ENCODE measurements at places on chromosomes 11 and 22.
A peak's percentile ranks its signal among the peaks of the same experiment; 100 is the strongest.

DNA sequence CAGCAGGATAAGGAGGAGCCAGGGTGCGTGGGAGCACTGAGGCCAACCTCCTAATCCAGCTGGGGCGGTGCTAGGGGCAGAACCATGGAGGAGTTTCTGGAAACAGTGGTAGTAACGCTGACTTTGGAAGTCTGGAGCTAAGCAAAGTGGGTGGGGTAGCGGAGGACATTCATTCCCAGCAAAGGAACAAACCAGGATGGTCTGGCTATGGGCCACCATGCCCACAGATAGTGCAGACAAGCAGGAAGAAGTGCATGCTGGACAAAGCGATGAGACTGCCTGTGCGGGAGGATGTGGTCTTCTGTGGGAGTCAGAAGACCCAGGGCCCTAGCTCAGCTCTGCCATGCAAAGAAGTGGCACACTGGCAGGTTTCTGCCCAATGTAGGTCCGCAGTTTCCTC lies 71.6 kb upstream of the CSNK2A3 start:
- DNase-seq: no peak

DNA sequence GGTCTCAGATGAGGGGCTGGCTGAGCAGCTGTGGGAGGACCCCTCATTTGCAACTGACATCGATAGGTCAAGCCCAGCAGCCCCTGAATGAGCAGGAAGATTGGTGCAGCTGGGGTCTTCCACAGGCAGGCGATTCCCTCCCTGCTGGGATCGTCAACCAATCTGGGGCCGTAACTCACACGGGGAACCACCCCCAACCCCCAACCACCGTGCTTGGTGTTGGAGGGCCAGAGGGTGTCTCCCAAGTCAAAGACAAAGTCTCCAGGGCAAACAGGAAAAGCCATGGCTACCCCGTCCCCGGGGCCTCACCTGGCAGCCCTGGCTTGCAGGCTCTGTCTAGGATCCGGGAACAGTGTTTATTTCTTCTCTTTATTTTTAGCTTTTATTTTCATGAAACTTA lies 26.9 kb upstream of the SCUBE1 start:
- no peak for DNase-seq

- DNase-seq: no peak
Observed at GRCh38 chr11:116738975-116739374, 33.8 kb downstream of the BUD13 start.

DNA sequence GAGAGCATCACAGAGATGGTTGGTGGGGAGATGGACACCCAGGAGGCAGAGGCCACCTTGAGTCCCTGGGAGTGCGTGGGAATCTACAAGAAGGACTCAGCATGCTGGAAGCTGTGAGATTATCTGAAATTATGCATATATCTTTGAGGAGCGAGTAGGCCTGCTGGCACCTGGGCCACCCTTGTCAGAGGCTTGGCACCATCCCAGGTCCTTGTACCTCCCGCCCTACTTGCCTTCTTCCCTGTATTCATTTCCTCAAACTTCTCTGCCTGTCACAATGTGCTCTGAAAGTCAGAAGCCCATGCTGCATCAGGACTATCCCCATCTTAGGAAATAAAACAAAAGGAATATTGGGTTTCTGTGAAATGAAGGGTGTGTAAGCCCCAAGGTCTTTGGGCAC lies 133.0 kb upstream of the CSNK2A3 start:
- DNase-seq: no peak

GRCh38 chr11:66694056-66694410 lies 16.3 kb upstream of the RBM4B start:
- DNase-seq: no peak

DNA sequence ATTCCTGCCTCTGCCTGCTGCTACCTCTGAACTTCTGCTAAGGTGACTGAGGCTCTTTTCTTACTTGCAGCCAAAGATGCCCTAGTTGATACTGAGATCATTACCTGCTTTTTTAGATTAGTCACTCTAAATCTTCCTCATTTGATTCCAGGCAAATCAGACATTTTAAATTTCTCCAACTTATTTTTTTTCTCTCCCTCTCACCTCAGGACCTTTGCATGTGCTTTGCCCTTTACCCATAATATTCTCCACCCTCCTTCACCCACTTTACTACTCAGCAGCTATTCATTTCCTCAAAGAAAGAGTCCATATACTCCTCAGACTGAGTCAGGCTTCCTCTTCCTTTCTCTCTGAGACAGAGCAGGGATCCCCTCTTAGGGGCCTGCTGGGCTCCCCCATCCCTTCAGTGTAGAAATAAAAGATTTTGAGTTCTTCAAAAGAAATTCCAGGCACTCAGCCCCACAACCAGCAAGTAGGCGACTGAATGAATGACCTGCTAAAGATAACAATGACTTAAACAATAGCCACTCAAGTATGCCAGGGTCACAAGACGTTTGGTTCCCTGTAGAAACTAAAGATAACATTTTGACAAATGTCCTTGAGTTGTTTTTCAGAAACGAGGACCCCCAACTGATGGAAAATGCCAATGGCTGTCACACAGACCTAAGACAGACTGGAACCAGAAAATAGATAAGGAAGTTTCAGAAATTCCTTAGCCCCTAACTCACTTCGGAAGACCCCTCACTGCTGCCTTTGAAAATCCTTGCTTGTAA lies 104.2 kb downstream of the MTNR1B start:
- peak; percentile 42 for DNase-seq

GRCh38 chr22:49973018-49973961 lies 12.7 kb downstream of the PIM3 start:
- peak; percentile 6 for DNase-seq

GRCh38 chr22:35418088-35418487 lies 18.1 kb downstream of the MCM5 start:
- DNase-seq: no peak

DNA sequence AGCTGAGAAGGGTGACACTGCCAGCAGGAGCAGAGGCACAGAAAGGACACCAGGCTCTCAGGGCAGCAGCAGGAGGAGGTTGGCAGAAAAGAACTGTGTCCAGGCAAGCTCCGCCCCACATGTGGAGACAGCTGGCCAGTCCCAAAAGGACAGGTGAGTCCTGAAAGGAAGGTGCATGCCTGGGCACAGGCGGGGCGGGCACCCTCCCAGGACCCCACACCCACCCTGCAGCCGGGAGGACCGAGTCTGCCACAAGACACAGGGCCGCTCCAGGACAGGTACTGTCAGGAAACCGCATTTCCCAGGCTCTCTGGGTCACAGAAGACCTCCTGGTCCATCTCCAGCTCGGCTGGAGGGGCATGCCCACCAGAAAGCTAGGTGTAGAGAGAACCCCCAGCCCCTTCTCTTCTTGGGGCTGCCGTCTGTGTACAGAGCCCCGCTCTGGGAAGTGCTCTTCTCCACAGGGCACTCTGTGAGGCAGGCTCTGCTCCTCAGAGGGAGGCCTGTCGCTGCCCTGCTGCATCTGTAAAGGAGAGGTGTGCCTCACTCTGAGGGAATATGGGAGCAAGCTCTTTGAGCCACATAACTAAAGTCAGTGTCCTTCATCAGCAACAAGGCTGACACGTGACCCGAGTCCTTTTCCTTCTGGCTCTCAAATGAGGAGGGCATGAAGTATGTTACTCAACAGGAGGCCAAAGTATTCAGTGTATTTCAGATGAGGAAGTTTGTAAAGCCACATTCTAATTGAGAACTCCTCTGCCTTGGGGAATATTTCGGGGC lies 50.5 kb downstream of the CLTCL1 start:
- DNase-seq: no peak

DNA sequence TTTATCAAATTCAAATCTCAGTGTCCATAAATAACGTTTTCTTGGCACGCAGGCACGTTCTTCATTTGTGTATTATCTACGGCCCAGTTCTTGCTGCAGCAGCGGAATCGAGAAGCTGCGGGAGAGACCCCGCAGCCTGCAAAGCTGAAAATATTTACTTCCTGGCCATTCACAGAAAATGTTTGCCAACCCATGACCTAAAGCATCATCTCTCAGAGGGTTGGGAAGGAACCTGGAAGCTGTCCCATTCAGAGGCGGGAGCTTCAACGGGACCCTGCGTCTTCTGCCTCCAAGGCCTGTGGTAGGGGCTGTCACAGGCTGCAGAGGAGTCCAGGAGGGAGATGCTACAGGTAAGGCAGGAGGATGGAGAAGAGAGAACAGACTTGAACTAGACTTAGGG lies 319.2 kb downstream of the MN1 start:
- DNase-seq: no peak

DNA sequence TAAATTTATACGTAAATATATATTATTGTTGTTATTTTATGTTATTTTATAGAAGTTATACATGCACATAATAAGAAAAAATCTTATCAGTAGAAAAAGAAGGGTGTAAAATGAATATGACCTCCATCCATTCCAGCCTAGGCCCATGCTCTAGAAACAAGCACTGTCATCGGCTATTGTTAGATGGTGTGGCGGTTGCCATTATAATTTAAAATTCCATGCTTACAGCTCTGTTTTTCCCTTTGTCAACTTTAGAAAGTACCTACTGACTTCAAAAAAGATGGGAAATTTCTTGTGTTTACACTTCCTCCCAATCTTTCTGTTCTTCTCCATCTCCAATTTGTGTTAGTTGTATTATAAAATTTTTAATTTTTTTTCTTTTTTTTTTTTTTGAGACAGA lies 61.9 kb upstream of the RDX start:
- no peak for DNase-seq

DNA sequence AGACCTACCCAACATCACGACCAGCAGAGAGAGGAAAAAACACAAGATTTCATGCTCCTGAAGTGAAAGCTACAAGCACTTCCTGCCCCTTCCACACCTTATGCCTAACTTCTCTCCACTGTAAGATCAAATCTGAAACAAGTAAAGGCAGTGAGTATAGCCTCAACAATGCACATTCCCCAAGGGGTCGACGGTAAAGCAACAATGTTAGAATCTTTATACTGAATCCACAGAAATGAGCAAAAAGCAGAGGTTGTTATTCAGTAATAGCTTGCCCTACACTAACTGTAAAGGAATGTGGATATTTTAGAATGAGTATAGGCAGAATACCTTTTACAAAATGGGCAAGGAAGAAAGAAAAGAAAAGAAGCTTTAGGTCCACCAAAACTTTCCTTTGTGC lies 15.6 kb downstream of the ARFGAP3 start:
- no peak for DNase-seq

DNA sequence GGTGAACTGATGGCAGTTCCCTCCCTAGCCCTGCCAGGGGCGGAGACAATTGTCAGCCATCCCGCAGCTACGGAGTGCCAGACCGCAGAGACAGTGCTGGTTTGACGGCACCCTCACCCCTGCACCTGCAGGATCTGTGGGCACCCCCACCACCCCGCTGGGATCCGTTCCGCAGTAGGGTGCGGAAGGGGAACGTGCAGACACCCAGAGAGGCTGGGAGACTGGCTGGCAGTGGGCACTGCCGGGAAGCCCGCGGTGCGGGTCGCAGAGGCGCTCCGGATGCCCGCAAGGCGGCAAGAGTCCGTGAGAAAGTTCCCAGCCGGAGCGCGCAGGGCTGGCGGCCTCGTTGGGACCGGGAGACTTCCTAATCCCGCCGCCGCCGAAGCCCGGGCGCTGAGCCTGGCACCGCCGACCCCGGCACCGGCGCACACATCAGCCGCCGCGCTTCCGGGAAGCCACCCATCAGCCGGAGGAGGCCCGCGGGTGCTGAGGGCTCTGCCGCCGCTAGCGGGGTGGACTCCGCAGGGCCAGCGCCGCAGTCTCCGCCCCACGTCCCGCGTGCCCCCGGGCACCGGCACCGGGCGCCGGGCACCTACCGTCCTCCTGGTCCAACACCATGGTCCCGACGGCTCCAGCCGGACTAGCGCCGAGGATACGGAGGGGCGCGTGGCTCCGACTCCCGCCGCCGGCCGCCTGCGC lies 4.3 kb upstream of the LMO1 start:
- DNase-seq: peak; percentile 25

DNA sequence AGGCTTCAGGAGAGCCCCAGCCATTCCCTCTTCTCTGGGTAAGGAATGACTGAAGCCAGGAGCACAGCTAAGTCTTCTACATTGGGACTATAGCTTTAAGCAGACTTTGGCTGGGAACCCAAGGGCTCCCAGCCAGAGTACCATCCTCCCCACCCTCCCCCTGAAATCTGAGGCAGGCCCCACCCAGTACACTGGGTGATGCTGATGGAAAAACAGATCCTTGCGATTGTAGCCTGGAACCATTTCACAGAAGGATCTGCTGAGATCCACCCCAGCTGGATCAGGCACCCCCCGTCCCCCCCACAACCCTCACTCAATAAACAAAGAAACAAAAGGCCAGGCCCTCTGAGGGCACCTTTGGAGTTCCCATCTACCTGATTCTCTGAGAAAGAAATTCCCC lies 39.8 kb downstream of the IL18BP start:
- no peak for DNase-seq

DNA sequence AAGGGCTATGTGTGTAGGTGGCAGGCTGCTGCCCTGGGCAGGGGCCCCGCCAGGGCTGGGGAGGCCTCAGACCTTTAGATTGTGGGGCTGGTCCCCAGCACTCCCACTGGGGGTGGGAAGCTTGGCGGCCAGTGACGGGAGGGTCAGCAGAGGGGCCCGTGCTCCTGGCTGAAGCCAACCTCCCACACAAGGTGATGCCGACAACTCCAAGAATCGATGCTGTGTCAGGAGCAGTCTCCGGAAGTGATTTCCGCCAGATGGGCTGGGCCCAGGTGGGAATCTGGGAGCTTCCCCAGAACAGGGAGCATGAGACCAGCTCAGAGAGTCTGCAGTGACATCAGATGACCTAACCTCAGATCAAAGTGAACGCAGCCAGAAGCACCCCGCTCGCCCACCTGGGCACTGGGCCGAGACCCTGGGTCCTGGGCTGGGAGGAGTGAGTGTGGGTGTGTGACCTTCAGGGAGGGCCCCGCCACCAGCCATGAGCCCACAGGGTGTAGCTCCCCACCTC lies 7.7 kb downstream of the TRPM5 start:
- DNase-seq: no peak

DNA sequence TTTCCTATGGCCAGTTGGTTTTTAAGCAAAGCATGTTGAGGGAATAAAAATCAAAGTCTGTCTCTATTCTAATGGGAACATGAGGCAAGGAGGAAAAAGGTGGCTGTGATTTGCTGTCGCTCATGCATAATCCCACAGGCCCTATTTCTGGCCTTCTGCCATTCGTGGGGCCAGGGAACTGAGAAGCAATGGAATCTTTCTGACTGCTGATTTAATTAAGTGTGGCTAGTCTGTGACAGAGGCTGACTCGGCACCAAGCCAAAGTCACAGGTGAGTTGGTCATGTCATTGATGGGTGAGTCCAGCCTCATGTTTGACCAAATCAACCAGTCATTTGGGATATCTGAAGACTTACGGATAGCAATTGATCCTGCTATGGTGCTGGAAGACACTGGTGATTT lies 429.3 kb upstream of the CADM1 start:
- no peak for DNase-seq

DNA sequence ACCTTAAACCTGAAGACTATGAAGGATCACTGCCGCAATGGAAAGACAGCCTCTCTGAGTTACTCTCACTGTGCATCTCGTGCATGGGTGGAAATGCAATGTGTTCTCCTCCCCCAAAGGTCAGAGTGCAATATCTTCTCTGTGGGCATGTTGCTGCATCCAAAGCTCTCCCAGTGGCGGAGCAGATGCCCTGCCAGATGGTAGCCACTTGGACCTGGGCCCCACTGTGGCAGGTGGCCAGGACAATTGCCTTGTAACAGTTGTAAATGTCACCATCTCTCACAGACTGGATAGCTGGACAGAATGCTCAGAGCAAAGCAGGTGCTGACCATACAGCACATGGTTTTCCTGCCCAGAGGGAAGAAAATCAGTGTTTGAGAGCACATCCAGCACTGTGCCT lies 542.0 kb downstream of the FAM181B start:
- no peak for DNase-seq
